ENCODE measurements at places on chromosomes 13 and 19.

- no peak for DNase-seq
Measured at GRCh38 chr19:23799321-23799720, 40.6 kb upstream of the ZNF681 start.

GRCh38 chr19:1409204-1410005, 2.0 kb downstream of the DAZAP1 start:
- no peak for DNase-seq

DNA sequence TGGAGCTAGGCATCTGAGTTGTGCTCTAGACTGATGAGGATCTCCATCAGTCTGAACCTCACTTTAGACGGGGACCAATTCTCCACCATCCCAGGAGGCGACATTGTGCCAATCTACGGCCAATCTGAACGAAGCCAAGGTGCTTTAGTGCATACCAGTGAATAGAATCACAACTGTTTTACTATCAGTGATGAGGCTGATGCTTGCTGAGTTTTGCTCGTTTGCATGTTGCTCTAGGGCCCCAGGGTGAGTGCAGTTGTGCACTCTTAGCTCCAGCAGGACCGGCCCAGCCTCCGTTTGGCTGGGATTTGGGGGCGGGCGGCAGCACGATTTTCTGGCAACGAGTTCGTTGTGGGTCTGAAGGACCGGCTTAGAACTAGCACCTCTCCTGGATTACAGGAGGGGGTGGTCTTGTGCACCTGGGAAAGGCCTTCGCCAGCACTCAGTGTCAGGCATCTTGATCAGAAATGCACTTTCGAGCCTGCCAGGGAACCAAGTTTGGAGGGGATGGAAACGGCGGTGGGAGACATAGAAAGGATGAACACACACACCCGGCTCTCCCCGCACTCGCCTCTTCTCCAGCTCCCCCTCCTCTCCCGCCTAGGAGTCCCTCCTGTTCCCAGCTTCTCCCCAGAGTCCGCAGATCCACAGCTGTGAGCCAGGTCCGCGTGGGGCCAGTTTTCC, 4.4 kb downstream of the GSX1 start:
- no peak for DNase-seq

- DNase-seq: no peak
Measured at GRCh38 chr13:60562096-60562780, 165.2 kb downstream of the TDRD3 start.

- no peak for DNase-seq
Measured at GRCh38 chr13:33229446-33230177, 55.9 kb downstream of the STARD13 start.

All from effector memory CD4-positive, alpha-beta T cell (primary cell).